NCI-H1048 (cell line): ENCODE measurements at places on chromosomes 12 and 14.

DNA sequence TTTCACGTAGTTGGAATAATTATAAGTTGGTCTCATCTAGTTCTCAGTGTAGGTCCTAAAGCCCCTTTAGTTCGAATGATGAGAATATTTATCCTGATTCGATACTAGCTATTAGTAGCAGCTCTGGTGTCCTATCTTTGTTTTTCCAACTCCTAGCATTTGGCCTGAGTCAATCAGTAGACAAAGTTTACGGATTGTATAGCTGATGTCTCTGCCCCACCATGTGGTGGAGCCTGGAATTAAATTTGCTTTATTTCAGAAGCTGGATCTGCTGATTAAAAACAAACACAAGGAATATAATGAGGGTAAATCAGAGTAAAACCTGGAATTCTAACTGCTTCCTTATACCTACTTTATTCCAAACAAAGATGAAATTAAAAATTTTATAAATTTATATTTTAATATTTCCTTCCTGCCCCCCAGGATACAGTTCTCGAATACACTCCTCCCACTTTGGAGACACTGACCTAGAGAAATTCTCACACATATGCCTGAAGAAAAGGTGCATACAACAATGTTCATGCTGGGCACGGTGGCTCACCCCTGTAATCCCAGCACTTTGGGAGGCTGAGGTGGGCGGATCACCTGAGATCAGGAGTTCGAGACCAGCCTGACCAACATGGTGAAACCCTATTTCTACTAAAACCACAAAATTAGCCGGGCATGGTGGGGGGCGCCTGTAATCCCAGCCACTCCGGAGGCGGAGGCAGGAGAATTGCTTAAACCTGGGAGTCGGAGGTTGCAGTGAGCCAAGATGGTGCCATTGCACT is 7.6 kb upstream of the BRMS1L start:
- DNase-seq = no peak

DNA sequence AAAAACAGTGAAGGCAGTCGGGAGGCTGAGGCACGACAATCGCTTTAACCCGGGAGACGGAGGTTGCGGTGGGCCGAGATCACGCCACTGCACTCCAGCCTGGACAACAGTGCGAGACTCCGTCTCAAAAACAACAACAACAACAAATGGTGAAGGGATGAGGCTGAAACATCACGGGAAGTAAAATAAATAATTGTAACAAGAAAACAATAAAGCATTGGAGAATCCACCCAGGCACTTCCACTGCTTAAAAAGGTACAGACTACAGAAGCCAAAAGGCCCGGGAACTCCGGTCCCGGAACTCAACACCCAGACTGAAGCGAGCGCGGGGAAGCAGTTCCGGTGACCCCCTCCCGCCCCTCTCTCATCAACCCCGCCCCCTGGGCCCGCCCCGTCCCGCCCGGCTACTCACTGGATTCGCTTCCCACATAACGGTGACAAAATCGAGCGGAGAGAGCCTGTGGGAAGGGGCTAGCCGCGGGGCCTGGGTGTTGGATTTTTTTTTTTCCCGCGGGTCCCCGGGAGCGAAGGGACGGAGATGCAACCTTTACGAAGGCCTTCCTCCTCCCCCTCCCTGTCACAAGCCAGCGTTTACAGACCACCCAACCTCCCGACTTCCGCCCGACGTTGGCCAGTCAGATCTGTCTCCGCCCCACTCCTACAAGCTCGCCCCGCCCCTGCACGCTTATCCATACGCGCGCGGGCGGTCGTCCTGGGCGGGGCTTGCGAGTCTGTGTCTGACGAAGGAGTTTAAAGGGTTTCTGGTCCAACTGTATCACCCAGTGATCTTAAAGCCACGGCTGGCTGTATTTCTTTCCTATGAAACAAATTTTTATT is at the start of gene PARP11:
TSS of gene PARP11 (minus strand) at position 600 of the 837 bp plus-strand sequence. CDS start at position 430, 170 bp downstream.
- no peak for DNase-seq

- DNase-seq = no peak
Measured at GRCh38 chr12:34604227-34604626, 581.9 kb downstream of the ALG10 start.

- no peak for DNase-seq
Measured at GRCh38 chr14:94173471-94173884, 644 bp upstream of the PPP4R4 start.

DNA sequence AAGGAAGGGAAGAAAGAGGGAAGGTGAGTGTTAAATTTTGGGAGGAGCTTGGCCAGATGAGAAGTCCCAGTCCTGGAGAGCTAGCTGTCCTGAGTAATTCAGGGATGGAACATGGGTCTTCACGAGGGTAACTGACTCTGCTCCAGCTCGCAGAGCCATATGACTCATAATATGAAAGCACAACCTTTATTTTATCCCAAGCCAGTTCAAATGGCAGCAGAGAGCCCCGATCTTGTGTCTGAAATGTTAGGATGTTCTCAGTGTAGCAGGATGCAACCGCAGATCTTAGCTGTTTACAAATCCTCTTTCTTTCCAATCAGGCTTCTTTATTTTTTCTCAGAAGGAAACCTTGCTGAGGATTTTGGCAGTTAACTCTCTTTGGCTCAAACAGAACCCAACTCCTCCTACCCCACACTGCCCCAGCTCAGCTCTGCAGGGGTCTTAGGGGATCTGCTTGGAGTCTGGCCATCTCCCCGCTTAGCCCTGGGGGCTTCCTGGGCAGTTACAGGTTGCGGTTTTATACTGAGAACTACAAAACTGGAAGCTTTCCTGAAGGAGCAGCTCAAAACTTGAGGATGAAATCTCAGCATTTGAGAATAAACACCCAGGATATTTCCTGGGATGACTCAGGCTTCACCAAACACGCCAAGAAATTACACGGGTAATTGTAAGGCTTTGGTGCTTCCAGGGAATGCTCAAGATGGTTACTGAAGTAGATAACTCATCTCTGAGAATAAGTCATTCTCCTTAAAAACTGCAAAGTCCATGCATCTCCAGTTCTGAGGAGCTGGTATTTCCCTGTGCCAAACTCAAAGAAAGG is 92.5 kb downstream of the VCPKMT start:
- no peak for DNase-seq

DNA sequence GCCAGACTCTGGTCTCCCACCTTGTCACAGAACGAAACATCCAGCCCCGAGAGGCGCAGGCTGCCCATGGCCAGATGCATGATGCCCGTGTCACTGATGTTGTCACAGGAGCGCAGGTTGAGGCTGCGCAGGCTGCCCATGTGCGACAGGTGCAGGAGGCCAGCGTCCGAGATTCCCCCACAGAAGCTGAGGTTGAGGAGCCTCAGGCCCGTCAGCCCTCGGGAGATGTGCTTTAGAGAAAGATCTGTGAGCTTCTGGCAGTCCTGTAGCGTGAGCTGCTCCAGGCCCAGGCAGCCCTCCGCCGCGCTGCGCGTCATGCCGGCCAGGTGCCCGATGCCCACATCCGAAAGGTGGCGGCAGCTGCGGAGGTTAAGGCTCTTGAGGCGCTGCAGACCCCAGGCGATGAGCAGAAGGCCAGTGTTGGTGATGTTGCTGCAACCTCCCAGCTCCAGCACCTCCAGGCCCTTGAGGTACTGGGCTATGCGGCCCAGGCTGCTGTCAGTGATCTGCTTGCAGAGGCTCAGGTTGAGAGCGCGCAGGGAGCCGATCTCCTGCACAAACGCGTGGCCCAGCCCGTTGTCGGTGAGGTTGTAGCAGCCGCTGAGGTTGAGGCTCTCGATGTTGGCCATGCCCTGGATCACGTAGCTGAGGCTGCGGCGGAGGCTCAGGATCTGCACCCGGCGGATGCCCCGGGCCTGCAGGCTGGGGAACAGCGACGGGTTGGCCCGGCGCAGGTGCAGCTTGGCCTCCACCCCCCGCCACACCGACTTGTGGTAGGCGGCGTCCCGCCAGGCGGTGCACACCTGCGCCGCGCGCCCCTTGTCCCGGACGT is 991 bp downstream of the FBXL14 start:
- no peak for DNase-seq

GRCh38 chr12:14991069-14991468 is 18.2 kb downstream of the PDE6H start:
- no peak for DNase-seq

DNA sequence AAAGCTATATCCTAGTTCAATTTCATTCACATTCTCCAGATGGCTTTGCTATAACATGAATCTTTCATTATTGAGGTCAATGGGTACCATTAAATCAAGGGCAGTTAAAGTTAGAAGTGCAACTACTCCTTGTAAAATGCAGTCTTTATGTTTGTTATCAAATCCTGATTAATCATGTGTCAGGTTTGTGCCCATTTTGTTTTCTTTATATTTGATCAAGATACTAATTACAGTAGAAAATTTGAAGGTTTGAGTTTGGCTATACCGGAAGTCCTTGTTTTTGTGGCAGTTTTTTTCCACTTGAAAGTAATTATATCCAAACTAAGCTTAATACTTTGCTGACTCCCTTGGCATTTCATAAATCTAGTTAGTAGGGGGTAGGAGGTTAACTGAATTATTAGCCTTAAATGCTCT is 513.0 kb downstream of the DIO2 start:
- DNase-seq = no peak

DNA sequence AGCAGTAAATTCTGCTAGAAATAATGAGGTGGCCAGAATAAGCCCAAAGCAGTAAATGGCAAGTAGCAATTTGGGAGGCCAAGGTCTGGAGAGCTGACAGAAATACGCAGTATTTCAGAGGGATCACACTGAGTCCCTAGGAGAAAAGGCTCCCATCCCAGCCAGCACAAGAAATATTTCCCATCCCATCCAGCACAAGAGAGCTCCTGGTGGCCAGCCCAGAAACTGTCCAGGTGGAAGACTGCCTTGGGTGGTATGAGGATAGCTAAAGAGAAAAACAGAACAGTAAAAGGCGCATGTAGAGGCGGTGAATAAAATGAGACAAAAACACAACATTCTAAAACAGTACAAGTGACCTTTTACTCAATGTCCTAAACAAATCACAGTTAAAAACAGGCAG is 120.7 kb downstream of the HECTD4 start:
- DNase-seq = no peak

- no peak for DNase-seq
Measured at GRCh38 chr12:28539691-28540323, 349.6 kb downstream of the CCDC91 start.

GRCh38 chr12:27802511-27802910 is 22.5 kb upstream of the MANSC4 start:
- DNase-seq = no peak

DNA sequence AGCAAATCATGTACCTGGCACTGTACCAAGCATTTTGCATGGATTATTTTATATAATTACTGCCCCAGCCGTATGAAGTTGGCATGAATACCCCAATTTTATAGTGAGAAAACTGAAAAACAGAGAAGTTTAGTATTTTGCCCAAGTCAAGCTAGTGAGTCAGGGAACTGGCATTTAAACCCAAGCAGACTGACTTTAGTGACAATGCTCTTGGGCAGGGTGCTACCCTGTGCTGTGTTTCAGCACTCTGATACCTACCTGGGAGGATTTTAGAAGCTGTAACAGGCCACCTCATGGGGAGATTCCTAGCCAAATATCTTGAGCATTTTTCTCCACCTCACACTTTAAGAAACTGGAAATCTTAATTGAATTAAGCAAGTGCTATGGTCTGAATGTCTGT is 98.1 kb upstream of the MAX start:
- no peak for DNase-seq

DNA sequence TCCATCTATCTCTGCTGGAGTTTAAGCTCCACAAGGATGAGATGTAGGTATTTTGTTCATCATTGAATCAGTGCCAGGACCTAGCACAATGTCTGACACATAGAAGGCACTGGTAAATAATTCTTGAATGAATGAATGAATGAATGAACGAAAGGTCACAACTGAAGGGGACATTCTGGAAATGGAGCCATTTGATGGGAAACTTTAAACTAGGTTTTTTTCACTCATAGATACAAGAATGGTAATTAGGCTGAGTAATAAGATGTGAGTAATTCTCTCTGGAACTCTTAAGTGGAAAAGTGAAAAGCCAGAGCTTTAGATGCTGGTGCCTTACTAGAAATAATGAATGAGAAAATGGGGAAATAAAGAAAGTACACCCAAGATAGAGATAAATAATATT is 44.3 kb downstream of the SCN8A start:
- DNase-seq = no peak

DNA sequence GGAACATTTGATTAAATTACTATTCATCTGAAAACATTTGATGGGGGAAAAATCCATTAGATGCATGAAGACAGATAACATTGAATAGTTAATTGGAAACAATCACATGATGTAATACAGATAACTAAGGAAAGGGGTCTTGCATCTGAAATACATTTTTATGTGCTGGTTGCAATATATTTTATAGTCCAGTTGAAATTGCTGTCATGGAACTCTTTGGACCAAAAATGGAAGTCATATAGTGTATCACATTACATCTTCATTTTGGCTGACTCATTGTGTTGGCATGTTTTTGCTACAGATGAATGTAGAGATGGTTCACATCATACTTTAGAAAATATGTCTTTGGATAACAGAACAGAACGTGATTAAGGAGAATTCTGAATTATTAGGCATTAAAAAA is 43.0 kb upstream of the GNPNAT1 start:
- DNase-seq = no peak

- DNase-seq = no peak
Measured at GRCh38 chr12:58452546-58452945, 467.8 kb downstream of the LRIG3 start.

GRCh38 chr14:26265170-26265685 is 332.6 kb downstream of the NOVA1 start:
- no peak for DNase-seq

GRCh38 chr14:77098529-77099353 is 683 bp downstream of the CIPC start:
- DNase-seq = no peak

- DNase-seq = no peak
Measured at GRCh38 chr14:37329189-37330001, 131.7 kb downstream of the MIPOL1 start.

DNA sequence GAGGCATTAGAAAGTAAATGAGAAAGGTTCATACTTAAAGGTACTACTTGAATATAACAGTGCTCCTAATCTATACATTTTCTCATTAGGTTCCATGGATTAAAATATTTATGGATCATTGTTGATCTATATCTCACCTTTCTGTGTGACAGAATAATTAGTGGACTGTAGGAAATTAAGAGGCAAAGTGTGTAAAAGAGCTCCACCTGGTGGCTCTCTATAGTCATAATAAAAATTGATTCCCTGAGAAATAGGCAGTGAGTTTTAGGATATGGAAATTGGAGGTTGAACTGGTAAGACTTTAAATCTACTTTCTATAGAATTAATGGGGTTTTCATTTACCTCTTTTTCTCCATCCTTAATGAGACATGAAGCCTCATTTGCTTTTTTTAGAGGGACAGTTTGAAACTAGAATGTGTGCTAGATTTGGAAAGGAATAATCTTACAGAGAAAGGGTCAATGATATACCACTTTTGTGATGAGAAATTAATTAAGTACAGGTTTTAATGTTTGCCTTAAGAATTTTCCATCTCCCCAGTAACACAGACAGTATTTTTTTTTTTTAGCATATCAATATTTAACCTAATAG is 11.8 kb upstream of the DERA start:
- no peak for DNase-seq

GRCh38 chr12:107359382-107359781 is 266.0 kb upstream of the CRY1 start:
- no peak for DNase-seq
